ENCODE measurements at places on chromosomes 3 and 15.
A peak's percentile ranks its signal among the peaks of the same experiment; 100 is the strongest.

GRCh38 chr3:139523718-139524117 lies 15.8 kb downstream of the RBP1 start:
- DNase-seq = no peak

DNA sequence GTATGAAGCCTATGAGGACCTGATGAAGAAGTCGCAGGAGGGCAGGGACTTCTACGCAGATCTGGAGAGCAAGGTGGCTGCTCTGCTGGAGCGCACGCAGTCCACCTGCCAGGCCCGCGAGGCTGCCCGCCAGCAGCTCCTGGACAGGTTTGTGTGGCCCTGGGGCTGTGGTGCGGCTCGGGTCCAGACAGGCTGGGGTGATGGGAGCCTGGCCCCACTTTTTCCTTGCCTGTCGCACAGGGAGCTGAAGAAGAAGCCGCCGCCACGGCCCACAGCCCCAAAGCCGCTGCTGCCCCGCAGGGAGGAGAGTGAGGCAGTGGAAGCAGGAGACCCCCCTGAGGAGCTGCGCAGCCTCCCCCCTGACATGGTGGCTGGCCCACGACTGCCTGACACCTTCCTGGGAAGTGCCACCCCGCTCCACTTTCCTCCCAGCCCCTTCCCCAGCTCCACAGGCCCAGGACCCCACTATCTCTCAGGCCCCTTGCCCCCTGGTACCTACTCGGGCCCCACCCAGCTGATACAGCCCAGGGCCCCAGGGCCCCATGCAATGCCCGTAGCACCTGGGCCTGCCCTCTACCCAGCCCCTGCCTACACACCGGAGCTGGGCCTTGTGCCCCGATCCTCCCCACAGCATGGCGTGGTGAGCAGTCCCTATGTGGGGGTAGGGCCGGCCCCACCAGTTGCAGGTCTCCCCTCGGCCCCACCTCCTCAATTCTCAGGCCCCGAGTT lies 29.0 kb downstream of the PTPN23 start:
- no peak for DNase-seq

DNA sequence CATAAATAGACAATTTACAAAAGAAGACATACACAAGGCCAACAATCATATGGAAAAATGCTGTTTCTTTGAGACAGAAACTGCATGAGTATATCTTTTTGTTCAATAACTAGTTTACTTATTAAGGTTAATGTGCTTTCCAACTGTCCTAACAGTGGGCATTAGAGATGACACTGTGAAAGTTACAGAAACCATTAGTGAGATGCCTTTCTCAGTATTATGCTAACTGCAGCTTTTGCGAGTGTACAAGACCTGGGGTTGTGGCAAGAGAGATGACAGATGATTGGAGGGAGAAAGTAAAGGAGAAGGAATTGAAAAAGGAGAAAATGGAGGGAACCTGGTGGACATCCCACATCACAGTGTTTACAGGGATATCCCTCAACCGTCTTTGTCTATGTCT lies 640.5 kb downstream of the ZPLD1 start:
- no peak for DNase-seq

DNA sequence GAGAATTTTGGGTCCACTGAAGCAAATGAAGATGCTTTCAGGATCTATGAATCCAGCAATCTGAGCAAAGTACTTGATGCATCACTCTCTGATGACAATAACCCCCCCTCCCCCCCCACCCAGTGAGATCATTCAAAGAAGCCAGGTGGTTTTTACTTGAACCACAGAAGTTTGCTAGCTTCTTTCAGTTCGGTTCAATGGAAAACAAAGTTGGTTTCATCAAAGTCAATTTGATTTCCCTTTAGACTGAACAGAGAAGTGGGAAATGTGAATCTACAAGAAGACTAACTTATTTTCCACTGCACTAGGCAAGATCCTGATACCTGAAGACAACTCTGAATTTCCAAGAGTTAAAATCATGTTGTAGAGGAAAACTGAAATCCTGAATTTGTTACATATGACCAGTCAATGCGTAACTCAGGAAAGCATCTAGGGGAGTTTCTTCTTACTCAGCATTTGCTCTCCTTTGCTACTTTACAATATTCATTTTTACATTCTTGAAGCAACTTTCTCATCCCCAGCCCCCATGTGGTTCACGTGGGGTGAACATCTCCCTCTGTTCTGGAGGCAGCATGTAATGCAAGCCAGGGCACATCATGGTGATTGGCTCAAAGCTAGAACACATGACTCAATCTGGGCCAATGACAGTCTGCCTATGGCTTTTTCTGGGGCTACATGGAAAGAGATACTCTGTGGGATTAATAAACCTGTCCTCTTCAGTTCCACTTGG lies 572.6 kb downstream of the FOXP1 start:
- DNase-seq = peak; percentile 81

DNA sequence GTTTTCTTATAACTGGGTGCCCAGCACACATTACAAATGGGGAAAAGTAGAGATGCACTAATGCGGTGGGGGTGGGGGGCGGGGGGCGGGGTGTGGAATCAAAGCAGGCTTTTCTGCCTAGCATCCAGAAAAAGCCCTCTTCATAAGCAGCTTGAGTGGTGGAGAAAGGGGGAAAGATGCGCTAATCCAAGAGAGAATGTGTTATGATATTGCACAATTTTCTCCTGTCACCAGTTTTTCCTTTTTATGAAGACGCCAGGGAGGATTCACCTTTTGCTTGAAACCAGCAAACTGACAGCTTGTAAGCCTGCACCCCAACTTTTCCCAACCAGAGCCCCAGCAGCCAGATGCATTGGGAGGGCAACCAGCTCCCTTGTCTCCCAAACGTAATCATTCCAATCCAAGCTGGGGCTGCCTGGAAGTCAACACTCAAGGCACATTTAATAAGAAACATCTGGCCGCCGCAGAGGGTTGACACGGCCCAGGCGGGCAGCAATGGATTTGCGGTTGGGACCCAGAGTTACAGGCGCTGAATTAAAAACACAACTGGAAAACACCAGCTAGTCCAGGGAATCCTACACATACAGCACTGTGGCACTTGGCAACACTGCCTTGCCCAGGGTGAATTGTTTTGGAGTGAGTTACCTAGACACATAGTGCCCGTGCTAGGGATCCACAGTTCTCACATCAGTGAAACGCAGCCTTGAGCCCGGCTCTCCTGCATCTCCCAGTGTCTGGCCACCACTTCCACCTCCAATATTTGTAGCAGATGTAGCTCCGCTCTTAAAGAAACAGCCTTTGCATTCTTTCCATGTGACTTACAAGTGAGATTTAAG lies 218.5 kb upstream of the PRICKLE2 start:
- DNase-seq = no peak

- no peak for DNase-seq
Observed at GRCh38 chr3:146511402-146512134, 32.8 kb downstream of the PLSCR1 start.

GRCh38 chr3:64552160-64552559 lies 135.6 kb downstream of the ADAMTS9 start:
- DNase-seq = no peak

DNA sequence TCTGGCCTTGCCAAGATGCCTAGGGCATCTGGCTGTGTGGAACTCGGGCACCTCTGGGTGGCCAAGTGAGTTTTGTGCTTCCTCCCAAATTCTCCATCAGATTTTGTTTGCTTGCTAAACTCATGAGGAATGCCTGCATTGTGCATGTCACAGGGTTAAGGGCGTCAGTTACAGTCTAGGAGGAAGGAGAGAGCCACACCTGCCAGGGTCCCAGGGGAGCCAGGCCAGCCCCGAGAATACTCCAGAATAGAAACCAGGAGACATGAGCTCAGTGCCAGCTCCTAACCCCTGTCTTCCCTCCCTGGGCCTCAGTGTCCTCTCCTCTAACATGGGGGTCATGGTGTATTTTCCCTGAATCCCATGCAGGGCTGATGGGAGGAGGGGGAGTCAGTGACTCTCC lies 22.0 kb upstream of the SKOR1 start:
- DNase-seq = no peak

All from activated naive CD4-positive, alpha-beta T cell treated with anti-CD3 and anti-CD28 coated beads, Interleukin-2, amount 50 U/mL, for 16 hours (primary cell).